ENCODE measurements at places on chromosomes 5 and 9. TPM values are rescaled to one million over a fixed set of nuclear protein-coding genes. Genes with fewer than 3 reads are reported as not detected.
A peak's percentile ranks its signal among the peaks of the same experiment; 100 is the strongest.

DNA sequence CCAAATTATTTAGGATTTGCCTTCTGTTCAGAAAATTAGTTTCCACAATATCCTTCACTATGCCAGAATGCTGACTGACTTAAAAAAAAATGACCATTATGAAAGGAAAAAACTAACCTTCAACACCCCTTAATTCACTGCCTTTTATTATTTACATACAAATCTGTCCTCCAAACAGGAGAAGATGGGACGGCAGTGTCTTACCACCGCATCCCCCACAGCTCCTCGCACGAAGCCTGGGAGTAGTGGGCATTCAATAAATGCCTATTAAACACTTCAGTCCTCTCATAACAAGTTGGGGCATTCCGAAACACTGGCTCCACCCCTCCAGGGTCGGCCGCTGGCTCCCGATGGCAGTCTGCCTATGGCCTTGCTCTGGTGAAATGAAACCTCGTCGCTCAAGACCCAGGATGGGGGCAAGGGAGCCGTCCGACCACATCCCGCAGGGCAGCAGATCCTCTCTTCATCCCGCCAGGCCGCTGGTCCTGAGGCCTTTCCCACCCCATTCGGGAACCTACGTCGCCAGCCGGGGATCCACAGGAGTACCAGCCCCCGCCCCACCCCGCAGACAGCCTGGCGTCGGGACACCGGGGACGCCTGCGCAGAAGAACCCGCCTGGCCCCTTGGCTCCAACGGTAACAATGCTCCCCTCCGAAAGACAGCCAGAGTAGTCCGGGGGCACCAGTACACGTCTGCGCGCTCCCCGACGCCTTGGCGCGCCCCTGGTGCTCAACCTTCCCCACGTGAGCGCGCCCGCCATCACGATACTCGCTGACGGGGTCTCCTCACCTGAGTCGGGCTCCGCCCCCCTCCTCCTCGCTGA lies 613 bp downstream of the ZBTB5 start:
- DNase-seq: peak; percentile 46

- DNase-seq: no peak
Measured at GRCh38 chr9:121768416-121769015, 117.1 kb downstream of the DAB2IP start.

- DNase-seq: no peak
Measured at GRCh38 chr5:177403792-177404640, 3.6 kb upstream of the PFN3 start.

GRCh38 chr9:78807286-78807685 lies 510.4 kb downstream of the PSAT1 start:
- DNase-seq: no peak

GRCh38 chr5:127011153-127011552 lies 19.2 kb downstream of the MARCHF3 start:
- DNase-seq: no peak

DNA sequence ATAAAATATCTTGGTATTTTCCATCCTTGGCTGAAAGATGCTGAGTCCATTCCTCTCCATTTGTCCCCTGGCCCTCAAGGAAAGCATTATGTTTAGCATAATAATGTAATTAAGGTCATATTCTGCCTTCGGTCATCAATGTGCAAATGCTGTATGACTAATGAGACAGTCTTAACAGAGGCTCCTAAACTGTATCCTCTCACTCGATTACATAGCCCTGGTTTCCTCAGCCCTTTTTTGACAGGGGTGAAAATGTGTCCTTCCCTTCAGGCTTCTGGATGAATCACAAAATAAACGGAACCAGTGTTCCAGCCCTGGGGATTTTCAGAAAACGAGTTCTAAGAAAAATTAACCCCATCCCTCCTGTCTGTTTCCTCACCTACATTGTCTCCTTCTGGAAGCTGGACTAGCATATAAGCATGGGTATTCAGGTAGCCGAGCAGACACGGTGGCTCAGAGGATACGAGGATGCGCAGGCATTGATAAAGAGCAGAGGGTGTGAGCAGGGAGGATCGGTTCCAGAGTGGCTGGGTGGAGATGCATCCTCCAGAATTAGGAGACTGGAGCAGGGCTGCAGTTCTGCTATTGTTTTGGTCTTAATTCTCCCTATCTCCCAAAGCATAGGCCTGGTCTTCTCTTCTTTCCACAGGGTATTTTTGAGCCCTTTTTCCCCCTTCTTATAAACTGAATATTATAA lies 742.9 kb downstream of the TLR4 start:
- DNase-seq: no peak

- DNase-seq: no peak
Measured at GRCh38 chr5:154713615-154714125, 41.5 kb upstream of the LARP1 start.

DNA sequence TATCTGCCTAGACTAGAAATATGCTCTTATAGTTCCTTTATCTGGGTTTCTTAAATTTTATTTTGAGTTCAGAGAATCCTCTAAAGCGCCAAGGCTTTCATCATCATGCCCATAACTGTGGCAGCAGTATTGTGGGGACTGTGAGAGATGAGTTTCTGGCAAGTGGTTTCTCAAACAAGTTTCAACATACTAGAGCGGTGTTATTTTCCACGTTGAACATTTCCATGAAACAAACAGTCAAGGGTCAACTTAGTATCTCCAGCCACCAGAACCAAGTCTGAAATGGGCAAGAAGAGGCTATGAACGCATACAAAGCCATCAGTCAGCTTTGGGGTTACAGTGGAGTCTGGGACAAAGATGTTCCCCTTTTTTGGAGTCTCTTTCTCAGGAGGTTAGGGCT lies 40.3 kb downstream of the SERINC5 start:
- no peak for DNase-seq

- no peak for DNase-seq
Measured at GRCh38 chr5:126100767-126101166, 322.4 kb upstream of the GRAMD2B start.

- no peak for DNase-seq
Measured at GRCh38 chr9:114507726-114508125, 2.5 kb upstream of the WHRN start.

DNA sequence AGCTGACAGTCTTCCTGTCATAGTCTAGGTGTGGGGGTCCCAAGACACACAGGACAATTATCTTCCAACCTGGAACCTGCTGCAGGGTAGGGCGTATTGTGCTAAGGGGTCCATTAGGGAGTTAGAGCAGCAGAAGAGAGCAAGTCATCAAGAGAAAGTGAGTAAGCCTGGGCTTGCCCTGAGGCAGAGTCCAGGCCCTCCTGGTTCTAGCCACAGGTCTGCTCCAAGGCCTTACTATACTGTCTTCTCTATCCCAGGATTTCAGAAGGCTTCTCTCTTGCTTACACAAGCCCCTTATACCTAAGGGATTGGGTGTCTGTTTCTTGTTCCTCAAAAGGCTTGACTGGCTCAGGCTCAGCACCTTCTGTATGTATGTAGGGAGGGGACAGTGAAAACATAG lies 7.7 kb downstream of the P4HA2 start:
- no peak for DNase-seq

DNA sequence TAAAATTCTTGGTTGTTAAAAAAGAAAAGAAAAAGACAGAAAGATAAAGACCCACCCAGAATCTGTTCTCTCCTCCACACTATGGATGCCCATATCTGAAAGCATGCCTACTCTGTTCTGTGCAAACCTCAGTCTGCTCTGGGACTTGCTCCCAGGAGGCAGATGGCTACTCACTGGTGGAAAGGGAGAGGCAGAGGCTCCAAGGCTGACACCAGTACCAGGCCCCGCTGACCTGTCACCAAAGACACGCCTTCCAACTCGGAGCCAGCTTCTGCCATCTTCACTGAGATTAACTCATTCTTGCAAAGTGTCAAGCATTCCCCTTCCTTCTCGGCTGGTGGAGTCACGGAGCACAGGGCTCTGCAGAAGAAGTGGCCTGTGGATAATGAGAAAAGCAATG lies 21.6 kb downstream of the SH3TC2 start:
- DNase-seq: no peak

DNA sequence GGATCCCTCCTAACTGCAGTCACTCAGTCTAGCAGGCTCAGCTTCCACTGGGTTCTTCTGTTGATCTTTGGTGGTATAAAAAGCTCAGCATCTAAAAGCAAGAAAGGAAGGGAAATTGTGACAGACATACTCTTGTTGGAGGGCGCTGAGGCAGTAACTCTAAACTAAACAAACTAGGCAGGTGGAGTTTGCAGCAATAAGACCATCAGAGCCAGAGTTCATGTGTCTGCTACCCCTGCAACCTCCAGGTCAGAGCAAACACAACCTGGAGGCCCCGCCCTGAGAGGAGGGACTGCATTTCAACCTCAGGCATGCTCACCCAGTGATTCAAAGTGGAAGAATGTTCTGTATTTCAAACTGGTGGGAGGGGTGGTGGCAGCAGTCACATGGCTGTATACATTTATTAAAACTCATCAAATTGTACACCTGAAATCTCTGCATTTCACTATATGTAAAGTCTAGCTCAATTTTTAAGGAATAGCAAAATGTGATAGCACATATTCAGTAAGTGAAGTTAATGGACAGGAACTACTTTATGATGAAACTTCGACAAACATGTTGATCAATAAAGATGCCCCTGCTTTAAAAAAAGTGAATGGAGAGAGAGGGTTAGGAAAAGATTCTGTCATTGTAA lies 7.1 kb downstream of the ACTL7A start:
- no peak for DNase-seq

DNA sequence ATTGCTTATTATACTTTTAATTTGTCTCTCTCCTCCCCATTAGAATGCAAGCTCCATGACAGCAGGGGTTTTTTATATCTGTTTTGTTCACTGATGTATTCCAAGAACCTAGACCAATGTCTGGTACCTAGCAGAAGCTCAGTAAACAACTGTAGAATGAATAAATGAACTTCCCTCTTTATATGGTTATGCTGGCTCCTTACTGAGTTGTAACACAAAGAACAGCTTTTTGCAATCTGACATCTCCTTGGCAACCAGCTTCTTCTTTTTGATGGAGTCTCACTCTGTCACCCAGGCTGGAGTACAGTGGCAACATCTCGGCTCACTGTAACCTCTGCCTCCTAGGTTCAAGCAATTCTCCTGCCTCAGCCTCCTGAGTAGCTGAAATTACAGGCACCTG lies 13.6 kb downstream of the TRMO start:
- no peak for DNase-seq

DNA sequence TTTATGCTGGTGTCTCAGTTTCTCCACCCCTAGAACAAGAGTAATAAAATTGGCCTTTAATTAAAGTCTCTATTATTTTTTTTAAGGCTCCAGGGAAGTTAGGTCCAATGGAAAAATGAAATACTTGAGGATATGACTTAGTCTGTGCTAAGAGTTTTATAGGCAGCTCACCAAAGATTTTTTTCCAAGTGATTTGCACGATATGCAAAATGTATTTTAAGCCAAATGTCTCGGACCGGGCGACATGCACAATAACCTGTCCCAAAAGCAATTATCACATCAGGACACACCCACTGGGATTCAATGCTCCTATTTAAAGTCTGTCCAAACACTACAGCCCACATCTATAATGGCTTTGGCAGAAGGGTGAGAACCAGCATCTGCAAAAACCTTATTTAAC lies 136.1 kb upstream of the ANKH start:
- no peak for DNase-seq

DNA sequence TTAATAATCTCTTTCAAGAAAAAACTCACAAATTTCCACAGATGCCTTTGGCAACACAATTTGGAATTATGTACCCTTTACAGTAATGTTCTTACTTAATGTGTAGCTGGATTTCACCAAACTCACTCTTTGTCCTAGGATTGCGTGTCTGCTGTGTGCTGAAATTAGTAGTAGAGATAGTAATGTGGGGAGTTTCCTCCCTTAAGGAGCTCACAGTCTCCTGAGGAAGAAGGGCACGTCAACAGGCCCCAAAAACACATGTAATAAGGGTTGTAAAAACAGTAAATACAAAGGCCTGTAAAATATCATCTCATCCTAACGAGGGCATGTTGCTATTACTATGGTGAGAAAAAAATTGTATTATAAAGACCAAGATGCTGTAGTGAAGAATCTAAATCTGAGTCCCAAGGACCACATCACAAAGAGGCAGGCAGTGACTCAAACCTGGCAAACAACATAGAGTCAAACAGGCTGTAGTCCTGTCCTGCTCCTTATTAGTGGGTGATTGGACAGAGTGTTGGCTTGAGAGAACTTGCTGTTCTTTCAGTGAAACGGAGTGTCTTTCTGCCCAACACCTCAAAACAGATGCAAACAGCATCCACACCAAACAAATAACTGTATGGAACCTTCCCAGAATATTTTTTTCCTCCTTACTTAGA lies 83.2 kb upstream of the PAPPA start:
- DNase-seq: no peak

GRCh38 chr9:132823370-132824145 lies 54.5 kb downstream of the AK8 start:
- no peak for DNase-seq

DNA sequence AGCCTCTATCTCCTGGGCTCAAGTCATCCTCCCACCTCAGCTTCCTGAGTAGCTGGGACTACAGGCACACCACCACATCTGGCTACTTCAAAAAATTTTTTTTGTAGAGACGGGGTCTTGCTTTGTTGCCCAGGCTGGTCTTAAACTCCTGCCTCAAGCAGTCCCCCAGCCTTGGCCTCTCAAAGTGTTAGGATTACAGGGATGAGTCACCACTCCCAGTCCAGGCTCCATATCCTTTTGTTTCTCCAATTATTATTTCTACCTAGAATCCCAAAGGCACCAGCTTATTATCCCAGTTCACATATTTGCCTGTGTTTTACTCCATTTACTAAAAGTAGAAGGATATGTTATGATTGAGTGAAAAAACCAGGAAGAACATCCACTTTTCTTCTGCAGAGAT lies 84.9 kb downstream of the TEK start:
- no peak for DNase-seq

DNA sequence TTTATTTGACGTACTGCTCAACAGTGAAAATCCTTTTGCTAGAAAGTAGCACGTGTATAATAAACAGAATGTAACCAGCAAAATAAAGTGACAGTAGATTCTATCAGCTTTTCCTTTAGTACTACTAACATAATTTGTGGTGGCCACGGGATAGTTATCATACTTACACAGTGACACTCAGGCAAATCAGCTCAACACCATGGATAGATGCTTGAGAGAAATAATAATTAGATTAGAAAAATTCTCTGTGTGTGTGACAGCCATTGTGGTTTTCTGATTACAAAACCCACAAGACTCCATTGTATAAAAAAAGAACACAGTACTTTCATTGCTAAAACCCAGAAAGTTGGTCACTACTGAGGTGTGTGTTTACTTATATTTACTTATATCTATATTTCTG lies 101.1 kb downstream of the MUSK start:
- DNase-seq: no peak

- no peak for DNase-seq
Measured at GRCh38 chr5:113678924-113679575, 165.6 kb downstream of the YTHDC2 start.

The LCNL1 gene
- 0.11 TPM for total RNA-seq

The CBY3 gene
- not detected for total RNA-seq

The CTXN3 gene
- total RNA-seq: 1.1 TPM

The NUDCD2 gene
- 13.1 TPM for total RNA-seq

The TAF11L10 gene
- total RNA-seq: not detected

Data from urinary bladder (tissue), 4 donors.